Activated CD4-positive, alpha-beta T cell treated with anti-CD3 and anti-CD28 coated beads, Interleukin-2, amount 50 U/mL, for 4 hours (primary cell): ENCODE measurements at places on chromosomes 1 and 21.

DNA sequence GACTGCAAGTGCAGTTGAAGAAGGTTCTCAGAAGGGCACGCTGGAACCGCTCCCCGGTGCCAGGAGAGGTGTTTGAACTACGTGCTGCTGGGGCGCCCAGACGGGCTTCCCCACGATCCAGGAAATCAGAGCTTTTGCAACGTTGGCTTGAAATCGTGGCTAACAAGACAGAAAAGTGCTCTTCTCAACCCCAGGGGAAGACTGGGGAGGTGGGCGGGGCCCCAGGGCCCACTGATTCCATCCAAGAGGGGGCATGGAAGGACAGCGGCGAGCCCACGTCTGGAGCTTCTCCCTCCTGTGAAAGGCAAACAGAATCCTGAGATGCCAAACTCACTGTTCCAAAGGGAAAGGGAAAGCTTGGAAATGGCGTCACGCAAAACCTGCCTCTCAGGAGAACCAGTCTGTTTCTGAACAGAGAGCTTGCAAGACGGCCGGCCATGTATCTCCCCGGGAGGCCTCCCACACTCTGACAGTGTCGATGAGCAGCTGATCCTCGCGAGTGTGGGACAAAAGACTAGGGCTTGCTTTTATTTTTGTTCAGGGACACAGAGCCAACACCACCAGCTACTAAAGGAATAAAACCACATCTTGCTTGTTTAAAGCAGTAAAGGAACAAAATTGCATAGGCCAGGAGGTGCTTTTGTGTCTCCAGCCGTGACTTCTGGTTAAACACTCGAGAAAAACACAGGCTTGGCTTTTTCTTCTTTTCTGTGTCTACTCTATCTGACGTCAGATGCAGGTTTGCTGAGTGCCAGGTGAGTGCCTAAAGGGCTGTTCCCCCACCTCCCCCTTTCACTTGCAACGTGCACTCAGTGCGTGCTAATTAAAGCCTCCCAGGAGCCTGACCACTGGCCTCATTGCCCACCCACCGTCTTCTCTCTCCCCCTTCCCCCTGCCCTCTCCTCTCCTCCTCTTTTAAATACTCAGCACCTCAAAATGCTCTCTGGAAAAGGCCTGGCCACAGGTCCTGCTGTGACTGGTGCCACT is 41.5 kb downstream of the LRRC3 start:
- DNase-seq = no peak

DNA sequence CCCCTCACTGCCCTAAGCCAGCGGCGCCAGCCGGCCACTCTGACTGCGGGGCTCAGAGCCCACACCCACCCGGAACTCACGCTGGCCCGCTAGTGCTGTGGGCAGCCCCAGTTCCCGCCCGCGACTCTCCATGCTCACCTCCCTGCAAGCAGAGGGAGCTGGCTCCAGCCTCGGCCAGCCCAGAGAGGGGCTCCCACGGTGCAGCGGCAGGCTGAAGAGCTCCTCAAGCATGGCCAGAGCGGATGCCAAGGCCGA is 41.5 kb downstream of the SLC2A1 start:
- no peak for DNase-seq

DNA sequence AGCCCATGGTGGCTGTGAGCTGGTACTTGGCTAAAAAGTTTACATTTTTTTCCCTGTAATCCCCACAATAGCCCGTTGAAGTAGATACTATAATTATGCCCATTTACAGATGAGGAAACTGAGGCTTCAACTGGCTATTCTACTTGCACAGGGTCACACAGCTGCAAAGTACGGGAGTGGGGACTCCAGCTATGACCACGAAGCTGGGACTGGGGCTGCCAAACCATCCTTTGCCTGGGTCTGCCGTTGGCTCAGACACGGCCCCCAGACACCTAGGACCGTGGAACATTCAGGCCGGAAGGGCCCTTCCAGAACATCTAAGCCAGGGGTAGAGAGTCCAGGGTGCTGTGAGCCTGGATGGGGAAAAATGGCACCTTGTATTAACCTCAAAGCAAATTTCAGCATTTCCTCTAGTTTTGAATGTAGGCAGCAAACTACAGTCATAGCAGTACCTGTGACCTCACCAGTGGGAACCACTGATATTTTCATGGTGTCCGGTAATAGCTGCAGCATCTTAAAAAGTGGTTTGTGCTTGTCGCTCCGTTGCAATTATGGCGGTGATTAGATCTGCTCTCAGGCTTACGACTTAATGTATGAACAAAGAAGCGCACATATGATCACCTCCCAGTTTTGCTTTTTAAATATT is 4.3 kb downstream of the TP73 start:
- no peak for DNase-seq

GRCh38 chr21:43364851-43365424 is 62.0 kb downstream of the SIK1 start:
- DNase-seq = no peak

- no peak for DNase-seq
Measured at GRCh38 chr1:37068260-37068659, 33.9 kb upstream of the GRIK3 start.

- no peak for DNase-seq
Measured at GRCh38 chr1:47249755-47250154, 17.7 kb upstream of the TAL1 start.

- no peak for DNase-seq
Measured at GRCh38 chr21:31445137-31445536, 101.1 kb upstream of the TIAM1 start.

- no peak for DNase-seq
Measured at GRCh38 chr1:212922016-212922415, 28.3 kb upstream of the VASH2 start.

DNA sequence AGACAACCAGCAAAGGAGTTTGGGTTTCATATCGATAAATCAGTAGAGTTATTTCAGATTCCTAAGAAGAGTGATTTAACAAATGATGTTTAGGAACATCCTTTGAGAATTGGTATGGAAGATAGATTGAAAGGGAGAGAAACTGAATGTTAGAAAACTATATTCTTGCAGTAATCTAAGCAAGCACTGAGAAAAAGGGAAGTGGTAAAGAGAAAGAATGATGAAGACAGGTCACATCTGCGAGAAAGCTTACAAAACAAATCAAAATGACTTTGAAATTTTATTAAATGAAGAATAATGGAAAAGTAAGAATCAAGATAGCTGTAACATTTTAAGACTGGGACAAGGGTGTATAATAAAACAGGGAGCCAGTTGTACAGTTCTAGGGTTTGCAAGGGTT is 177.0 kb downstream of the HS2ST1 start:
- DNase-seq = no peak

- no peak for DNase-seq
Measured at GRCh38 chr1:32208891-32209328, at the start of gene DCDC2B. Gene DCDC2B, plus strand, starts transcription at chr1:32209089. Its CDS starts 5 bp downstream, at chr1:32209094.

- DNase-seq = no peak
Measured at GRCh38 chr1:54413295-54413694, 7.1 kb upstream of the SSBP3 start.
